Stimulated activated CD4-positive, alpha-beta T cell treated with anti-CD3 and anti-CD28 coated beads, Interleukin-15, amount 100 ng/mL, for 1 hour (primary cell): ENCODE measurements at places on chromosomes 1 and 21.

- no peak for DNase-seq
Measured at GRCh38 chr1:1626207-1627141, 5.5 kb upstream of the MMP23B start.

GRCh38 chr1:233607252-233608119, 6.4 kb upstream of the KCNK1 start:
- DNase-seq = no peak

DNA sequence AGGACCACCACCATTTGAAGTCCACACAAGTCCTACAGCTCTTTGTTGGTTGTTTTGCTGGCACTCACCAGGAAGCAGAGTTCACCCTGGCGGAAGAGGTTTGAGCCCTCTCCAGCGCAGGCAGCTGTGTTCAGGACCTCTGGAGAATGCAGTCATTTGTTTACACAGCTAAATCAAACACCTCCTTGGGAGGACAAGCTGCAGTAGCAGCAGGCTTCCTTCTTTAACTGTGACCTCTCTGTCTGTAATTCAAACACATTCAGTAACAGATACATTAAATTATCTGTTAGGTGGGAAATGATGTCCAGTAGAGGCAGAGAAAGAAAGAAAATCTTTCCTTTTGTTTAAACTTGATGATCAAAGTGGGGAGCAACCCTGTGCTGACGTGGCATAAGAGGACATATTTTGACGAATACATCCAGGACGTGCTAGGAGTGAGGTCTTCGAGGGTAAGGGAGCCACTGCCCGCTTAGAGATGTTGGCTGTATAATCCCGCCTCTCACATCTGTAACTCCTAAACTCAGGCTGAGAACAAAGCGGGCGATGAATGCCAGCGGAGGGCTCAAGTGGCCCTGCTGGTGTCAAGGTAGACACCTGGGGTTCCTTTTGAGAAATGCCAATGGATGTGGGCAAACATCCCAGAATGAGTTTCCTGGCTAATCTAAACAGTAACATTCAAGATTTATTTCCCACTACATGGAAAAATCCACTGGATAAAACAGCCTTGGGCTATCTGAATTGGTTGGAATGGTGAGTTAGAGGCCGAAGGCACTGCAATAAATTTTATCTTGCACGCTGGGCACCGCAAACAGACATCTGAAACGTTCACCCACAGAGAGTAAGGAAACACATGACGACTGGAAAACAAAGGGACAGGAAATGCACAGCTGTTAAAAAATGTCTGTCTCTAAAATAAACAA, 51.7 kb downstream of the ABCA4 start:
- no peak for DNase-seq

DNA sequence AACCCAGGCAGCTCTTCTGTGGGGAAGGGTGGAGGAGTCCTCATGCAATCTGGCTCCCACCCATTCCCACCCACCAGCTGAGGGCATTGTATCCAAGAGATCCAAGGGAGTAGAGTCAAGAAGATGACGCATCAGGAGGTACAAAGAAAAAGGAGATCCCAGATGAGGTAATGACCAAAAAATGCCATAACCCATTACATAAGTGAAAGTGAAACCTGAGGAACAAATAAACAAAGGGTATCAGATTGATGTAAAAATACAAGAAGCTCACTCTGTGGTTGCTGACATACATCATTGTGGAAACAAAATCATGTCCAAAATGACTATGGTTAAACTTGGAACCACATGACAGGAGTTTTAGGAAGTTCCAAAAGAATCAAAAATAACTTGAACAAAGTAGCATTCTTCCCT, 42.5 kb downstream of the CCN1 start:
- DNase-seq = no peak

DNA sequence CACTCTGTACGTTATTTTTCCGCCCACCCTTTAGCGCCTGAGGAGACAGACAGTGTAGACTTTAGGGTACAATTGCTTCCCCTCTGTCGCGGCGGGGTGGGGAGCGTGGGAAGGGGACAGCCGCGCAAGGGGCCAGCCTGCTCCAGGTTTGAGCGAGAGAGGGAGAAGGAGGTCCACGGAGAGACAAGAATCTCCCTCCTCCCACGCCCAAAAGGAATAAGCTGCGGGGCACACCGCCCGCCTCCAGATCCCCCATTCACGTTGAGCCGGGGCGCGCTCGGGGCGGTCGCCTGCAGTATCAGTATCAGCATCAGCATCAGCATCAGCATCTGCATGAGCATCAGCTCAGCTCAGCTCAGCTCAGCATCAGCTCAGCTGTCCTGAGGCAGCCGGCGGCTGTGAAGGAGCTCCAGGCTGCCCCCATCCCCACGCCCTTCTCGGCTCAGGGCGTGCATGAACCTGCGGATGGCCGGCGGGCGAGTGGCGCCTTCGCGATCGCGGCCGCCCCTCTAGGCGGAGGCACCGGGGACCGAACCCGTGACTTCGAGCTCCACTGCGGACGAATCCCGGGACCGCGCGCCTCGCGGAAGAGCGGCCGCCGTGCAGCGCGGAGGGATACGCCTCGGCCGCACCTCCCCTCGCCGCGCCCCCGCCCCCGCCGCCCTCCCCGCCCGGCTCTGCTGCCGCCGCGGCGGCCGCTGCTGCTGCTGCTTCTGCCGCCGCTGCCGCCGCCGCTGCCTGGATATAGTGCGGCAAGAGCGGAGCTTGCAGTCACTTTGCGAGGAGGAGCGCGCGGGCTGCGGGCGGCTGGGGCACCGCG, at the start of gene NCAM2:
TSS of gene NCAM2 (plus strand) at position 774 of the 820 bp plus-strand sequence.
- DNase-seq = peak; percentile 55

GRCh38 chr1:15883326-15883725, 35.8 kb downstream of the SPEN start:
- no peak for DNase-seq

GRCh38 chr1:200022239-200022804, 5.2 kb upstream of the NR5A2 start:
- no peak for DNase-seq

DNA sequence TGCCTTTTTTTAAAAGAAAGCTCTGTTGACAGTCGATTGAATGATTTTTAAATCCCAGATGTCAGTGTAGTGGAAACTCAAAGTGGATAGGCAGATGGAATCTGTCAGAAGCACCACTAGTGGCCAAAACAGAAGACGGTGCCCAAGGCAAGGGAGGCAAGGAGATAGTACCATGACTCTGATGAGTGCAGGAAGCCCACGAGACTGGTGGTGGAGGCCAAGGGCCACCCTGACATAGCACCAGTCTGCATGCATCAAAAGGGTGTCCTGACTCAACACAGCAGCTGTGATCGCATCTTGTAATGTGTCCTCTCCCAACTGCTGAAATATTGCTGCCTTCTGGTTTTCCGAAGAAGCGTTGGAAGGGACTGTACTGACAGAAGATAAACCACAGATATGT, 124.1 kb upstream of the PAPPA2 start:
- no peak for DNase-seq

DNA sequence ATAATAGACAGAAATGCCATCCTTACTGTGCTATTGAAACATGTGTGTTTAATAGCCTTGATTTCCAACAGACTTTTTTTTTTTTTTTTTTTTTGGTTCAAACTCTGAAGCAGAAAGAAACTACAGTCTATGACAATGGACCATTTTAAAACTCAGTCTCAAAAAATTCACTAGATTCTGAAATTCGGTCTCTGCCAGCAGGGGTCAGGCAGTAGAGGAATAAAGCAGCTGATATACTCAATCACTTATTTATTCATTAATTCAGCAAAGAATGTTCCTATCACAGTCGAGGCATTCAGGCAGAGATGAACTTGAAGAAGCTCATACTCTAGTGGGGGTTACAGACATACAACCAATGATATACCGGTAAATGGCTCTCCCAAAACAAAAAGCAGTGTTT, 260.9 kb upstream of the DMRTA2 start:
- no peak for DNase-seq

- DNase-seq = no peak
Measured at GRCh38 chr1:105909811-105910210, 1146.7 kb upstream of the PRMT6 start.

GRCh38 chr1:33784876-33785275, 79.0 kb upstream of the HMGB4 start:
- no peak for DNase-seq

GRCh38 chr1:63305043-63305442, 17.3 kb upstream of the FOXD3 start:
- no peak for DNase-seq

- no peak for DNase-seq
Measured at GRCh38 chr1:8652467-8653046, 164.9 kb downstream of the RERE start.

DNA sequence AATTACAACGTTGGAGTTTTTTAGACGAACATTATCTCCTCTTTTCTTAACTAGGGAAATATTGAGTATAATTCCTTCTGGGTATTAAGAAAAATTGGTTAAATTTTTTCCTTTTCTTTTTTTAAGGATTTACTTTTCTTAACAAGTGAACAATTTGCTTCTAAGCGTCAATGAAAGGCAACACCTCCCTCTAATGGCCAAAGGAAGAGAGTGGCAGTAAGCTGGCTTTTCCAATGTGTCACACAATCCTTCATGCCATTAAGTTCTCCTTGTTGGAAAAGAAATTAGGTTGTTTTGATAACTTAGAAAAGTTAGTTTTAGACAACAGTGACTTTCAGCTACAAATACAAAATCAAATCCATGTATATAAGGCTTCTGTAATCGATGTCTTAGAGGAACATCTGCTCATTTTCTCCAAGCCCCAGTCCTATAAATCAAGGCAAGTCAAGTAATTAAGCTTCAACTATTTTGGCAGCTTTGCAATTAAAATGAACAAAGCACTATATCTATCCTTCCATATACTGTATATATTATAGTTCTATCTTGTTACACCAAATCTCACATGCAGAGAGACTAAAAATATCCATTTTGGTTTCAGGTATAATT, 62.8 kb downstream of the EDEM3 start:
- no peak for DNase-seq

DNA sequence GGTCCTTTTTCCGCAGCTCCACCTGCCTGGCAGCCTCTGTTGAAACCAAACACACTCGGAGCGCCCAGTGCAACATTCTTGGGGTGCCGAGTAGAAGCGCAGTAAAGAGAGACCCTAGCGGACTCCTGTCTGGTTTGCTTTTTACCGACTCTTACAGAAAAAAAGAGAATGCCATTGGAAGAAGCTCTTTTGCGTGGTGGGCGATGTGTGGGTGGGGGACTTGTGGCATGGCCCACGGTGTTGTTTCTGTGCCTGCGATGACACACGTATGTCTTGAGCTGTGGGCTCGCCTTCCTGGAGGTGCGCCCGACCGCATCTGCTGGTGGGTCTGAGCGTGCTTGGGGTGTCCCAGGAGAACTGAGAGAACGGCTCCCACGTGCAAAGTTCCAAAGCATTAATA, 7.3 kb upstream of the BARHL2 start:
- no peak for DNase-seq

GRCh38 chr1:155135415-155136028, at the start of gene SLC50A1:
Gene SLC50A1 (plus strand): TSS chr1:155135852. CDS start chr1:155135912, 60 bp downstream.
- DNase-seq = peak; percentile 89

GRCh38 chr1:212782422-212783154, 9.0 kb downstream of the NSL1 start:
- DNase-seq = no peak

DNA sequence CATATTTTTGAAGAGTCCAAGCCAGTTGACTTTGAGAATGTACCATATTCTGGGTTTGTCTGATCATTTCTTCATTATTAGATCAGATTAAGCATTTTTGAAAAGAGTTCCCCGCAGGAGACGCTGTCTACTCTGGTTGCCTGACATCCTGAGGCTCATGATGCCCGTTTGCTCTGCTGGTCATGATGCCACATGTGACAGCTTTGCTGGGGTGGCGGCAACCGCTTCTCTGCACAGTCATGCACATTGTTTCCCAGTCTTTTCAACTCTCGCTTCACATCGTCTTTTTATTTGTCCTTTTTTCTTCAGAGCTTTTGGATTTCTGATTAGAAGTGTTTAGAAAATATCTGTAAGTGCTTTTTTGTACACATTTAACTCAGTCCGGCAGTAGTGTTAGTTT, 90.7 kb downstream of the ST6GALNAC5 start:
- no peak for DNase-seq

- peak; percentile 53 for DNase-seq
Measured at GRCh38 chr1:983798-984475, 2.0 kb upstream of the PERM1 start.

- DNase-seq = peak; percentile 16
Measured at GRCh38 chr1:108646648-108647269, 14.1 kb downstream of the HENMT1 start.

DNA sequence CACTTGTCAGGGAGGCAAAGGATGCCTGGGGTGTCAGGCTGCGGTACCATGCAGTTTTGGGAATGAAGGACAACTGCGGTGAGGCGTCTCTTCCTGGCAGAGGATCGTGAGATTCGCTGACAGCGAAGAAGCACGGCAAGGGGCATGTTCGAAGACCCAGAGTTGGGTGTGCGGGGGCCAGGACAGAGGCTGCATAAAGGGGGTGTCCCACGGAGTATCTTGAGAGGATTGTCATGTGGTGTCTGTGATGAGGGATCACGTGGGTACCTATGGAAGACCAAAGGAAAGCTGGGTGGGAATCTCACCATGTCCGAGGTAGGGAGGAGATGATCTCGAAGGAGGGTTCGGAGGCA, 372 bp downstream of the SLC25A44 start:
- DNase-seq = no peak

DNA sequence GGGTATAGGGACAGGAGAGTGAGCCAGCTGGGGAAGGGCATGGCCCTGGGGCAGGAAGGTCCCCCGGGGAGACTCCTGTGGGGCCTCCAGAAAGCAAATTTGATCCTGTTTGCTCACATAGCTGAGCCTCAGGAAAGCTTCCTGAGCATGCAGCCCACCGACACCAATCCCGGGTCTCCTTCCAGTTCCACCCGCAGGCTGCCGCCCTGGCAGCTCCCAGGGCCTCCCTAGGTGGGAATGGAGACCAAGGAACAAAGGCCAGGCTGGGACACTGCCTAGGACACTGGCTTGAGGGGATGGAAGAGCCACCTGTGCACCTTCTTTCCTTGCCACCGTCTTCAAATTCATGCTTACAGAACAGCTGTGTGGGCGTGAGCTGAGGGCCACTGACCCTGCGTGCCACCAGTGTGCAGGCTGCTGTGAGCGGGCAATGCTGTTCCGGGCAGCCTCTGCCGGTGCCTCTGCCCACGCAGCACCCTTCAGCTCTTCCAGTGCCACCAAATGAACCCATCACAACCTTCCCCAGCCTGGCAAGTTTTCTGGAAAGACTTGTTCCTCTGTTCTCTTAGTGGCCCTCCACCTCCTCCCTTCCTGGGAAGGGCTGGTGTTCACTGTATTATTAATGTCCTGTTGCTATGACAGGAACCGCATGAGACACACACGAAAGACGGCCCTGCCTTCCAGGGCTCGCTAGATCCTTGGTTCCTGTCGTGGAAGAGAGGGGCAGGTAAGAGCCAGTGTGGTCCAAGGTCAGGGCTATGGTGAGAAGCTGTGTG, 53.6 kb downstream of the ACBD3 start:
- no peak for DNase-seq

GRCh38 chr1:37919277-37919676, 27.6 kb downstream of the INPP5B start:
- DNase-seq = no peak

DNA sequence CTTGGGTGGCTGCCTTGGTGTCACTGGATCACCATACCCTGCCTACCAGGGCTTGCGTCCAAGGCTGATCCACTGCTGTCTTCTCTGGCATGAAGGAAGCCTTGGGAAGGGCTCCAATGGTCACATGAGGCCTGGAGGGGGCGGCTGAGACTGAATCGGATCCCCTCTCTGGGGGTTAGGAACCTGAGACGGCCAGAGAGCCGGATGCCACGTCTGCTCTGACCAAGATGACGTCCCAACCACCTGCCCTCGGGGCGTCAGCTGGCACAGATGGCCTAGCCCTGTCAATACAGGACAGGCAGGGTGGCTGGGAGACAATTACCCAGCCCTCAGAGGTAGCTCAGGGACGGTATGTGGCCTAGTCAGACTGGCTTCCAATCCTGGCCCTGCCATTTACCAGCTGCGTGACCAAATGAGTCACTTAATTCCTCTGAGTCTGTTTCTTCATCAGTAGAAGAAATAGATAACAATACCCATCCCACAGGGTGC, 5.4 kb downstream of the TRIM62 start:
- DNase-seq = no peak
